Hindlimb muscle (tissue), 1 donor: ENCODE measurements at places on chromosomes 6 and 20.

GRCh38 chr6:34888514-34888856, 570 bp upstream of the ANKS1A start:
- DNase-seq: no peak

GRCh38 chr6:170114187-170114945, 176.5 kb downstream of the DLL1 start:
- no peak for DNase-seq

DNA sequence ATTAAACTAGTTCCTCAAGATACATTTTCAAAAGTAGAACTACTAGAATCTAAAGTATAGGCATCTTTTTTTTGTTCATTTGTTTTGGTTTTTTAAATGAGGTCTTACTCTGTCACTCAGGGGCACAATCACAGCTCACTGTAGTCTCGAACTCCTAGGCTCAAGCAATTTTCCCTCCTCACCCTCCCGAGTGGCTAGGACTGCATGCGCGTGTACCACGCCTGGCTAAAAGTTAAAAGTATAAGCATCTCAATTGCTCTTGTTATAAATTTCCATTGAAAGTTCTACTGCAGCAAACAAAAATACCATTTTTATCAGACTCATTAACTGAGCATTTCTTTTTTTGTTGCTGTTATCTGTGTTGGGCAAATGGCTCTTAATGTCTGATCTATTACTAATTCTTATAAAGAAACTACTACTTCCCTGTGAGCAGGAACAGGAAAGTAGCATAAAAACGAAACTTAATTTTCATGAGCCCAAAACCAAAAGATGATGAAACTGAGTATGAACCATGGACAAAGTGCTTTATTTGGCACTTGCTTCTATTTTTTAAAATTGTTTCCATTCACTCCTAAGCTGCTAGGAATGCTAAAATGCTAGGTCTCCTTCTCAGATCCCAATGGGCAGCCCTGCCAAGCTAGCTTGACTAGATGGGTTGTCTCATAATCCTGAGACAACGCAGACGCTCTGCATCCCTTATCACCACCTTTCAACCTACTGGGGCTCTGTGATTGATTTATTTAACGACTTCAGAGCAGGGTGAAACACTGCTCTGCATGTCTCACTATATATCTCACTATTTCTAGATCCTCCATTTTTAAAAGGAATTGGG, 36.9 kb downstream of the TRPC4AP start:
- DNase-seq: no peak

DNA sequence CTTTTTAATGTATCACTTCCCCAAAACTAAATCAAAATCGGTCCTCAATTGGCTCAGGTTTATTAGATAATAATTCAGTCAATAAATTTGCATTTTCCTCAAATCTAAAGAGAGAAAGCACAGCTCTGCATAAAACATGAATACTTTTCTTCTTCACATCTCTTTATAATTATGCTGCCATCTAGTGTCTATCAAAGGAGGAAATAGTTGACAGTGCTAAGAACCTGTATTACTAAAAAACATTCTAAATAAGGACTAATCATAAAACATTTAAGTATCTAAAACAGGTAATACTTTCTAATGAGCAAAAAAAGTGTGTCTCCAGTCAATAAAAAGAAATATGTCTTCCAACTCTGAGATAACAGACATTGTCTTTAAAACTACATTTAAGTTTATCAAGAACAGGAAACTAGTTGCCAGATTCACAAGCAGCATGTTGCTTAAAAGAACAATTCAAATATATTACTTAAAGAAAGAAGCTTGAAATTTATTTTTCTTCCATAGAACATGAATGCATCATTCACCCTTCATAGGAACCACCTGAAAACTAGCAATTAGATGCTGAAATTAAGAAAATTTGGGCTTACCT, 56.5 kb upstream of the DST start:
- DNase-seq: no peak

DNA sequence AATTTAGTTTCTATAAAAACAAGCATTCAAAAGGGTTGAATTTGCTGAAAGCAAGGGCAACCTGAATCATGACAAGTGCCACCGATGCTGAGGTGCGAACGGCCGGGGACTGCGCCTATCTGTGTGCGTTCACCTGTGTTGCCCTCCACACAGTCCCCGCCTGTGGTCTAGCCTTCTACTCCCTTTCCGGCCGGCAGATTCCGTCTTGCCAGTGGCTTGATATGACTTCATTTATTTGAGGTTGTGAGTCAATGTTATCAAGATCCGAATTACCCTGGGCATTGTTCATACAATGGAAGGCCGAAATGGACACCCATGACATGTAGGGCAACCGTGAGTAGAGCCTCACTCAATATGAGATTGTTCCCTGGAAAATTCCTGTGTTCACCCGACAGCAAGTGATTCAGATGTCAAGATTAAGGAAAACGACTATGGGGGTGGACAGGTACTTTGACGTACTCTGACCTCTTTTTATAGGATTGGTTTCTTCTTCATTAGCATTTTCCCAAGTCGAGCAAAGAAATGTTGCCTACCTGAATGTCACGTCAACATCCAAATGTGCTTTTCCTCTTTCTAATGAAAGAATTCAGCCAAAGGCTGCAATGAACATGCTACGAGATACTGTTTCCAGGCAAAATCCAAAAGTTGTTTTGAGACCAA, 41.1 kb upstream of the NEDD9 start:
- DNase-seq: no peak

DNA sequence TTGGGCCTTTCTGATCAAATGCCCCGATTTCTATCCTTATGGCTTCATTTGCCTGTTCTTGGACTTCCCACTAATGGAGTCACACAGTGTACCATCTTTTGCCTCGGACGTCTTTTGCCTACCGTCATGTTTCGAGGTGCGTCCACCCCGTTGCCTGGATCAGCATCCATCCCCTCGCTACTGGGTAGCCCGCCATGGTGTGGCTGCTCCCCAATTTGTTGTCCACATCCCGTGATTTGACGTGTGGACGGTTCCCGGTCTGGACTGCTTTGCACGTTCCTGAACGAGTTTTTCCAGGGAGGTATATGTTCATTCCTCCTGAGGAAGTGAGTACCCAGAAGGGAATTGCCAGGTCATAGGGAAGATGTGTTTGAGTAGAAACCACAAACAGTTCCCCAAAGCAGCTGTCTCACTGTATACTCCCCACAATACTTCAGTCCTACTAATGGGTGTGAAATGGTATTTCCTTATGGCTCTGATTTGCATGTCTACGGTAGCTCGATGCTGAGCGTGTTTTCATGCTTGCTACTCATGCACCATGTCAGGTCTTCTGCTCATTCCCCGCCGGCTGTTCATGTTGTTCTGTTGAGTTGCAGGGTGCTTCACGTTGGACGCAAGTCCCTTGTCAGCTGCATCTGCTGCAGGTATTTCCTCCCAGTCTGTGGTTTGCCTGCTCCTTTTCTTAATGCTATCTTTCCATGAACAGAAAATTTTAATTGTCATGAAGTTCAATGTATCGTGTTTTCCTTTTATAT, 86.8 kb upstream of the AFDN start:
- DNase-seq: no peak

- DNase-seq: no peak
Observed at GRCh38 chr6:113445201-113445600, 411.9 kb upstream of the MARCKS start.

DNA sequence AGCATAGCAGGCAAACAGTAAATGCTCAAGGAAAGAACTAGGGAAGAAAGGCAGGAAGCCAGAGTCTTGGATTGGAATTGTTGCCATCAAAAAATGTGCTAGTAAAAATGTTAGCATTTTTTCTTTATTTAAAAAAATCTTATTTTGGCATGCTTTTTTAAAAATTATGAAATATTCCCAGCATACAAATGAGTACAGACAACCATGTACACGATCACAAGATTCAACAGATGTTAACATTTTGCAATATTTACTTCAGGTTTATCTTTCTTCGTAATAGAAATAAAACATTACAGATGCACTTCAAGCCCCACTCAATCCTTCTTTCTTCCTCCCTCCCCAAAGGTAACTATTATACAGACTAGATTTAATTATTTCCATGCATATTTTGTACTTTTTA, 27.4 kb upstream of the NOP56 start:
- no peak for DNase-seq

GRCh38 chr20:50415516-50416268, 94.5 kb upstream of the PTPN1 start:
- peak; percentile 95 for DNase-seq

- DNase-seq: no peak
Observed at GRCh38 chr20:39778431-39778830, 816.3 kb downstream of the DHX35 start.

- no peak for DNase-seq
Observed at GRCh38 chr20:25563876-25564275, 21.5 kb downstream of the NINL start.

DNA sequence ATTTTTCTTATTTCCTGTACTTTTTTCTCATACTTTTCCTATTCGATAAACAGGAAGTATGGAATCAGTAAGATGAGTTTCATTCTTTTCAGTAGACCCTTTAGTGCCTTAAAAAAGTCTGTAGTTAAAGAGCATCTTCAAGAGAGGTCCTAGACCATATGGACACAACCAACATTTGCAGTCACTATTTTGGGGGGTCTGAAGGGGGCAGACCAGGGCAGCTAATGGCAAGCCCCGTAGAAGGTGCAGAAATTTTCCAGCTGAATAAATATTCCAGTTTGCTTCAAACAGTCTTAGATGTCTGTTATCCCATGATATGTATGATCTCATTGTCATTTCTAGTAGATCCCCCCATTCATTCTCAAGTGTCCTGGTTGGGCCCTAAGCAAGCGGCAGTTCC, 52.8 kb downstream of the MAP3K5 start:
- DNase-seq: no peak

- no peak for DNase-seq
Observed at GRCh38 chr6:135085700-135086413, 31.2 kb upstream of the HBS1L start.

- no peak for DNase-seq
Observed at GRCh38 chr20:42370075-42370474, 751.9 kb upstream of the CHD6 start.

- DNase-seq: no peak
Observed at GRCh38 chr20:57948180-57948955, 238.6 kb upstream of the PMEPA1 start.

DNA sequence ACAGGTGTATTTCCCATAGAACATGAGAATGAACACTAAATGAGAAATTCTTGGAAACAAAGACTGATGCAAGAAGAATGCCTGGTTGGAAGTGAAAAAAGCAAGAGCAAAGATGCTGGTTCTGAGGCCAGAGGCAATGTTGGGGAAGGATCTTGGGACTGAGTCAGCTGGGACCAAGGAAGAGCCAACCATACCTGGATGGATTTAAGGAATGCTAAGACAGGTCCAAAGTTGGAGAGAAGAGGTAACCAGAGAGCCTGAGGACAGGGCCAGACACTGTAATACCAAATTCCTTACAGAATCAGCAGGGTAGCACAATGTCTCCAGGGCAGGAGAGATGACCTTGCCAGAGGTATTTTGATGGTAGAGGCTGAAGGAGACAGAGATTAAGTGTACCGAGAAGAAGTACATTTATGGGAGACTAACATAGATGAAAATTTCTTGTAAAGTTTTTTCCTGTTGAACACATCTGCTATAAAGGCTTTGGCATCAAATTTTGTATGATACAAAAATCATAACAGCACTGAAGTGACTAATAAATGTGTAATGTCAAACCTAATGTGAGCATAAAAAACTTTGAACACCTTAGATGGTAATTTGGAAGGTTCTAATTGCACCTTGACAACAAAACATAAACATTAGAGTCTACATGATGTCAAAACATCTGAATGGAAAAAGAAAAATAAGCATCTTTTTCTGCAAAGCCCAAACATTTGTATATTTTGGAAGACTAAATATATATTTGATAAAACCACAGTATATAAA, 221.7 kb upstream of the MARCKS start:
- no peak for DNase-seq

DNA sequence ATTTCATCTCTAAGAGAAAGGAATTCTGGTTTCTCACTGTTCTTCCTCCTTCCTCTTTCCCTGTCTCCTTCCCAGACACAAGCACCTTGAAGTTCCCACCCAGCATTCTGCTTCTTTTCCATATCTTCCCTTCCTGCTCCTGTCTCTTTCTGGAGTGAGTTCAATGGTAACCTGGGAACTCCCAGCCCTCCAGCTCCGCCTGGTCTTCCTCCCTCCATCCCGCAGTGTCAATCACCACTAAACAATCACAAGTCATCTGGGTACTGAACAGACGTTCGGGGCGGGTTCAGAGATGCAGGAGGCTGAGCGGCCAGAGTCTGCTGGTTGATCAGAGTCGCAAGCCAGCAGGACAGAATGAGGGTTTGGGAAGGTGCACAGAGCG, 7.7 kb downstream of the TTBK1 start:
- no peak for DNase-seq

DNA sequence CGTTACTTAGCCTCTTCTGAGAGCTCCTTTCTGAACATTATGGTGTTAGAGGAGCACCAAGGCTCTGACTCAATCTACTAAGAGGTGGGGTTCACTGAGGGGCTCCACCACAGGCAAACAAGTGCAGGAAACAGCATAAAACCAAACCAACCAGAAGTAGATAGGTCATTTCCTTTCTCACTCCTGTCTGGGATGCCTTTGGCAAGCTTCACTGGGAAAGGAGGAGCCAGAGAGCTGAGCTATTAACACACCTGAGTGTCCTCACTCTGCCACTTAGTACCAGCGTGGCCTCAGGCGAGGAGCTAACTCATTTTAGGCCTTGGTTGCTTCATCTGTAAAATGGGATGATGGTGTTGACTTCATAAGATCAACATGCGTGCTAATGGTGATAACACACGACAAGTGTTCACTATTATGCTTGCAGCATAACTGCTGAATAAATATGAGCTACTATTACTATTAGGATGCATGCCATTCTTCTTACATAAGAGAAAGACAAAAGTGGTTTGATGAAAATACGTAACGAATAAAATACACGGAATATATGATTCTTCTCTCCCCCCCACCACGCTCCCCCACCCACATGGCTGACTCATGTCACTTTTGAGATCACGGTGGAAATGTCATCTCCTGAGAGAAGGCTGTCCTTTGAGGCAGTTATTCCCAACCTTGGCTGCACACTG, 185.4 kb downstream of the BCAS1 start:
- no peak for DNase-seq
